Prostate gland (tissue), 2 donors: ENCODE measurements at places on chromosomes 5 and 9. TPM values are rescaled to one million over a fixed set of nuclear protein-coding genes. Genes with fewer than 3 reads are reported as not detected.

DNA sequence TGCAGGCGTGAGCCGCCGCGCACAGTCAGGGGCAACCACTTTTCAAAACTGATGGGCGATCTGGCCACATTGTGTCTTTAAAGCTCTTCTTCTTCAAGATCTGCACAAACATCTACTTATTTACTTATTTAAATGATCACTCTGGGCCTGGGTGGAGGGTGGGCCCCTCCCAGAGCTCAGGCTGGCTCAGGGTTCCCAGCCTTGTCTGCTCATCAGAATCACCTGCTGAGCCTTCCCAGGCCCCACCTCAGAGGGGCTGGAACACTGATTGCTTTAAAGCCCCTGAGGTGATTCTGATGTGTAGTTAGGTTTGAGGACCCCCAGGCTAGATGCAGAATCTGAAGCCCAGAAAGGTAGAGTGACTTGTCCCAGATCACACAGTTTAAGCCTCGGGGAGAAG lies 45.6 kb upstream of the DMRT1 start:
- H3K4me3 ChIP-seq = no peak overlapping the region
- DNase-seq = no peak
- H3K4me1 ChIP-seq = no peaks in the 10 kb centered on the region
- no peaks in the 10 kb centered on the region for H3K27me3 ChIP-seq

DNA sequence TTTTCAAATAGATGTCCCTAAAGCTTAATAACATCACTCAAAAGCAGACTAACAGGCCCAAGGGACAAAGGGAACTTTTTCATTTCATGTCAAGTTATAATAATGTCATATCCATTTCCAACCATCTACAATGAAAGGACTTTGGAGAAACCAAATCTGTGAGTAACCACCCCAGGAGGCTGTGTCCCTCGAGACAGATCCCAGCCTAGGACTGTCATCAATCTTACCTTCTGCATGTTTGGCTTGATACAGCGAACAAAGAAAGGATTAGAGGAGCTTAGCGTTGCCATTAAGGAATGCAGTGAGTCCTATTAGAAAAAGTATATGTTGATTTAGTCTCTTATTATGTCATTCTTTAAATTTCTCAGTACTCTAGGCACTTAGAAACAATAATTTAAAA lies 137.8 kb upstream of the RETREG1 start:
- no peak for DNase-seq
- H3K27ac ChIP-seq = no peak overlapping the region
- H3K36me3 ChIP-seq = no peaks in the 10 kb centered on the region
- H3K4me1 ChIP-seq = no peaks in the 10 kb centered on the region
- H3K4me3 ChIP-seq = no peak overlapping the region

DNA sequence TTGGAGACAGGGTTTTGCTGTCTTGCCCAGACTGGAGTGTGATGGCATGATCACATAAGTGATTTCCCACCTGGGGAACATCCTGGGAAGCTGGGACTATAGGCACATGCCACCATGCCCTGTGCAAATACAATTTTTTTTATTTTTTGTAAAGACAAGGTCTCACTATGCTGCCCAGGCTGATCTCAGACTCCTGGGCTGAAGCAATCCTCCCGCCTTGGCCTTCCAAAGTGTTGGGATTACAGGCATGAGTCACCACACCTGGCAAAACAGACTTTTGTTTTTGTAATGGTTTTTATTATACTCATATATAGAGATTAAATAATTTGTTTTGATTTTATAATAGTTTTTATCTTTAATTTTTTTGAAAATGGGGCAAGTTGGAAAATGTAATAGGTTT lies 14.7 kb downstream of the DNAJC25 start:
- H3K4me3 ChIP-seq = no peak overlapping the region
- no peaks in the 10 kb centered on the region for H3K36me3 ChIP-seq
- DNase-seq = no peak
- no peaks in the 10 kb centered on the region for H3K27me3 ChIP-seq
- no peaks in the 10 kb centered on the region for H3K4me1 ChIP-seq
- no peak overlapping the region for H3K27ac ChIP-seq

GRCh38 chr5:126359884-126360283 lies 63.3 kb upstream of the GRAMD2B start:
- H3K36me3 ChIP-seq = no peaks in the 10 kb centered on the region
- no peak overlapping the region for H3K4me3 ChIP-seq
- H3K4me1 ChIP-seq = no peaks in the 10 kb centered on the region
- DNase-seq = no peak
- H3K27me3 ChIP-seq = no peaks in the 10 kb centered on the region
- no peak overlapping the region for H3K27ac ChIP-seq

- H3K36me3 ChIP-seq = no peaks in the 10 kb centered on the region
- no peak overlapping the region for H3K4me3 ChIP-seq
- no peak overlapping the region for H3K27ac ChIP-seq
- no peaks in the 10 kb centered on the region for H3K27me3 ChIP-seq
- DNase-seq = no peak
- no peaks in the 10 kb centered on the region for H3K4me1 ChIP-seq
Observed at GRCh38 chr5:161751265-161751664, 65.7 kb downstream of the GABRA6 start.

GRCh38 chr5:82644229-82644628 lies 366.1 kb upstream of the RPS23 start:
- H3K27ac ChIP-seq = no peak overlapping the region
- H3K27me3 ChIP-seq = no peaks in the 10 kb centered on the region
- no peaks in the 10 kb centered on the region for H3K36me3 ChIP-seq
- H3K4me3 ChIP-seq = no peak overlapping the region
- H3K4me1 ChIP-seq = no peaks in the 10 kb centered on the region
- DNase-seq = no peak

- no peak overlapping the region for H3K4me3 ChIP-seq
- no peaks in the 10 kb centered on the region for H3K27me3 ChIP-seq
- no peaks in the 10 kb centered on the region for H3K36me3 ChIP-seq
- H3K27ac ChIP-seq = no peak overlapping the region
Observed at GRCh38 chr5:2217219-2217618, 334.5 kb upstream of the IRX4 start.

GRCh38 chr5:127351418-127351817 lies 60.8 kb downstream of the MEGF10 start:
- no peaks in the 10 kb centered on the region for H3K36me3 ChIP-seq
- no peaks in the 10 kb centered on the region for H3K4me1 ChIP-seq
- H3K27ac ChIP-seq = no peak overlapping the region
- no peak for DNase-seq
- no peaks in the 10 kb centered on the region for H3K27me3 ChIP-seq
- H3K4me3 ChIP-seq = no peak overlapping the region

DNA sequence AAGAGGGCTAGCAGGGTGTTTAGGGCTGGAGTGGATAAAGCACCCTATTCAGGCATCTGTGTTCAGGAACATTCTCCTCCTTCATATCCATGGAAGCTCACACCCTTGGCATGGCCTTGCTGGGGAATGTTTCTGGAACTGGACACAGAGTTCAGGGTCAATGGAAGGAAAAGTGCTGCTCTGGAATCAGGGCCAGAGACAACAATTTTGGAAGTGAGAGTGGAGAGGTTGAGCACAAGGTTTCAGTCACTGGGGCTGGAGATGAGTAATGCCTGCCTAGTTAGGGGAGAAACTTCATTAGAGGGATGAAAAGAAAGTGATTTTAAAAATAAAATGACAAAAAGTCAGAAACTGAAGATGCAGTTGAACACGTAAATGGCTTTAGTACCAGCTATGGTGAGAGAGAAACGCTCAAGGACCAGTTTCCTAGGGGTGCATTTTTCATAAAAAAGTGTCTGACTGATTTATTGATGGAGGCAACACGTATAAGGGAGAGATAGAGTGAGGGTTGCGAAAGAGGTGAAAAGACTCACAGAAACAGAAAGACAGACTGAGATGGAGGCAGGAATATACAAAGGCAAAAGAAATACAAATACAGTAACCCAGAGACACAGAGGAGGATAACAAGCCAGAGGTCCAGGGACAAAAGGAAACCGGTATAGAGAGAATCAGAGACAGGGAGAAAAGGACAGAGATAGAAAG lies 8.0 kb upstream of the TNFSF15 start:
- H3K4me3 ChIP-seq = no peak overlapping the region
- no peaks in the 10 kb centered on the region for H3K36me3 ChIP-seq
- no peak overlapping the region for H3K27ac ChIP-seq

Gene SPINK6
- total RNA-seq = not detected

Gene PIP5K1B
- 1.6 TPM for total RNA-seq
